ENCODE measurements at places on chromosomes 13 and 19.

GRCh38 chr19:1780272-1780958 is 27.1 kb downstream of the ONECUT3 start:
- no peak for DNase-seq

DNA sequence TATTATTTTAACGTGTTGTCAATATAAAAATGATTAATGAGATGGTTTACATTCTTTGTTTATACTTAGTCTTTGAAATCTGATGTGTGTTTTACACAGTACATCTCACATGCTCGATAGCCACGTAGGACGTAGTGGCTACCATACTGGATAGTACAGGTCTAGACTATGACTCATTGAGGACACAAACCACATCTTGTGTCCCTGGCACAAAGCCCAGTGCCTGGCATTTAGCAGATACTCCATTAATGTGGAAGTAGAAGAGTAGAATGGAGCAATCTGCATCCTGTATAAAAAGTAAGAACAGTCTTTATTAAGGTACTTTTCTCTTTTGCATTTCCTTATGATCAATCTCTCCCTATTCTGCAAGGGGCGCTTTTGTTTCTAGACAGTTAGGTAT is 49.0 kb upstream of the FRY start:
- DNase-seq: no peak

DNA sequence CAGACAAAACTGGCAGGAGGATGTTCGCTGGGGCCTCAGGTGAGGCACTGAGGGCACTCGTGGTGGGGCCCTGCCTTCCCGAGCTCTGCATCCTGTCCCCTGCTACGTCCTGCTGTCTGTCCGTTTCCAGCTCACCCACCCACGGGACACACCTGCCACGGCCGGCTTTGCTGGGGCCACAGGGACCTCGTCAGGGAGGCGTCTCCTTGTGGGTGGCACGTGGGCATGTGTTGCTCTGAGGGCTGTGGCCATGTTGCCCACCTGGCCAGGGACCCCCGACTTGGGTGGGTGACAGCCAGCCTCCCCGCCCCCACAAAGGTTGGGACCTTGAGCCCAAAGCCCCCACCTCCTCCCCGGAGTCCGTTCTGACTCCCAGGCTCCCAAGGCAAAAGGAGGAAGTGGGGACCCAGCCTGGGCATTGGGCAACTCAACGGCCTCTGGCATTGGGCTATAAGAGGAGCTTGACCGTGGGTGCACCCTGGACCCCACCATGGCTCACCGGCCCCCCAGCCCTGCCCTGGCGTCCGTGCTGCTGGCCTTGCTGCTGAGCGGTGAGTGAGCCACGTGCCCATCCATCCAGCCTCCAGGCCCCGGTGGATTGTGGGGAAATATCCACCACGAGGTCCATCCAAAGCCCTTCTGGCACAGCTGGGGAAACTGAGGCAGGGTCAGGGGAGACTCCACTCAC is at the start of gene PRTN3:
Gene PRTN3 (plus strand): TSS at position 481 of the 688 bp plus-strand sequence. CDS start 10 bp downstream, at position 491.
- DNase-seq: no peak

GRCh38 chr13:66159511-66159910 is 1070.6 kb downstream of the PCDH9 start:
- no peak for DNase-seq

- DNase-seq: no peak
Measured at GRCh38 chr13:51637852-51638215, 53.6 kb downstream of the WDFY2 start.

GRCh38 chr19:39969266-39969665 is 1.7 kb upstream of the PSMC4 start:
- peak; percentile 17 for DNase-seq

- peak; percentile 30 for DNase-seq
Measured at GRCh38 chr13:99217461-99218110, 16.9 kb downstream of the UBAC2 start.

- no peak for DNase-seq
Measured at GRCh38 chr13:76638882-76639281, 247.3 kb downstream of the KCTD12 start.

- no peak for DNase-seq
Measured at GRCh38 chr19:18420930-18421329, 1.7 kb downstream of the SSBP4 start.

GRCh38 chr13:51681037-51681678 is 96.9 kb downstream of the WDFY2 start:
- no peak for DNase-seq

- peak; percentile 60 for DNase-seq
Measured at GRCh38 chr19:58279042-58279924, 528 bp downstream of the ZNF8 start.

DNA sequence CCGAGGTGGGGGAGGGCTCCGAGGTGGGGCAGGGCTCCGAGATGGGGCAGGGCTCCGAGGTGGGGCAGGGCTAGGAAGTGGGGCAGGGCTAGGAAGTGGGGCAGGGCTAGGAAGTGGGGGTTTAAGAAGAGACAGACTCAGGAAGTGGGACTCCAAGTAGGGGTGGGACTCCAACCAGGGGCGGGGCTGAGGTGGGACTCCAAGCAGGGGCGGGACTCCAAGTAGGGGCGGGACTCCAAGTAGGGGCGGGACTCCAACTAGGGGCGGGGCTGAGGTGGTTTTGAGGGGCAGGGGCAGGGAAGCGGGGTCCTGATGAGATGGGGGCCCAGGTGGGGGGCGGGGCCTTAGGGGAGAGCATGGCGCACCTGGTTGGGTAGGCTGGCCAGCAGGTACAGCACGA is 13.6 kb downstream of the CFD start:
- peak; percentile 61 for DNase-seq

- DNase-seq: no peak
Measured at GRCh38 chr19:8221161-8221560, 12.0 kb downstream of the CERS4 start.

- DNase-seq: no peak
Measured at GRCh38 chr13:49453465-49453864, 9.4 kb downstream of the SETDB2 start.

GRCh38 chr19:41323430-41324125 is 13.6 kb downstream of the CCDC97 start:
- no peak for DNase-seq

- DNase-seq: no peak
Measured at GRCh38 chr13:25213715-25214114, 41.6 kb upstream of the AMER2 start.

- no peak for DNase-seq
Measured at GRCh38 chr13:90968166-90968904, 379.2 kb upstream of the MIR17HG start.

- no peak for DNase-seq
Measured at GRCh38 chr13:65746406-65746921, 1483.7 kb downstream of the PCDH9 start.

GRCh38 chr19:43895727-43896308 is 39.3 kb downstream of the ZNF45 start:
- DNase-seq: no peak

DNA sequence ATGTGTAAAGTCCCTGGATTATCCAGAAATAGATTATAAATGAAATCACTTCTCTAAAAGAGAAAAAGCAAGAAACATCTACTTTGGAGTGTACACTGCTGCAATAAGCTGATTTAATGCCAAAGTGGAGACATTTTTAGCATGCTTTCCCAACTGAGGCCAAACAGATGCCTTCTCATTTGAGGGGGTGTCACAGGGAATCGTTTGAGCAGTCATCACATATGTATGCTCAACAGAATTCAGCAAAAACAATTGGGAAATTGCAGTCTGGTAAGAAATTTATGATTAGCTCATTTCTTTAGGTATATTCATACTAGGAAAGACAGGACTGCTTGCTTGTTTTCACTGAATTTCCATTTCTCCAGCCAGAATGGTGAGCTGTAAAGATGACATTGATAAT is 27.3 kb upstream of the TPP2 start:
- no peak for DNase-seq

DNA sequence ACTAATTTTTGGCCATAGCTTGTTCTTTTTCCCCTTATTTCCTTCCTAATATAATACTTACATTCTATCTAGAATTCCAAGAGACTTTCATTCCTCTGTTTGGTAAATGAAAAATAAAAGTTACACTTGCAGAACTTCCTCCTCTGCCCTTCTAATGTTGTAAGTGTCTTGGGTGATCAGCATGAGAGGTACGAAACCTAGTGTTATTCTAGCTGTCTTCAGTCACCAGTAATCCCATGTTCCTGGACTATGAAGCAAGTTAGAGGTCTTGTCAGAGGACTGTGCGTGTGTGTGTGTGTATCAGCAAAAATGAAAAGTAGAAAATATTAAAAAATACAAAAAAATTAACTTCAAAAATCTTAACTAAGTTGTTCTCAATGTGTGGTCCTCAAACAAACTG is 307.0 kb downstream of the SPRY2 start:
- no peak for DNase-seq

DNA sequence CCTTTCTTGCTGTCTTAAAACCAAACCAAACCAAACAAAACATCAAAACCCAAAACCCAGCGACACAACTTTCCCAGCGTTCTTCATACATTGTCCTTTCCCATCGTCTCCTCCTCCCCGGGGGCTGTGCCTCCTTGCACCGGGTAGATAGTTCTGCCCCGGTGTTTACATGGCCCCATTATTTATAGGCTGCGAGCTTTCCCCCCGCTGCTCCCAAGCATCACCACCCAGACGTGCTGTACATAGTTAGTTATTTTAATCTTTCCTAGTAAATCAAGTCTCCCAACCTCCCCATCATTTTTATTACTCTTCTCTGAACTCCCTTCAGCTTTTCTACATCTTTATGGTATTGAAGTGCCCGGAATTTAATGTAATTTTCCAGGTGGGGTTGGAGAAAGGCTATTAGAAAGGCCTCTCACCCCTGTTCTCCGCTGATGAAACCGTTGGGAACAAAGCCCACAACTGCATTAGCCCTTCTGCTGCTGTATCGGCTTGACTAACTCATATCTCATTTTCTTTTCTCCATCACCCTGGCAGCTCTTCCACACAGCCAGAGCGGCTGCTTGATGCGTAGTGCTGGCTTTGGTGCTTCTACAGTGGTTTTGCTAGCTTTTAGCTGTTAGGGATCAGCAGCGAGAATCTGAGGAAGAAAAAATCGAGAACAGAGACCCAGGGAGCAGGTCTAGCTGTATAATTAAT is 53.1 kb downstream of the FGF9 start:
- no peak for DNase-seq

- no peak for DNase-seq
Measured at GRCh38 chr19:55472463-55472862, 4.0 kb upstream of the ZNF628 start.

DNA sequence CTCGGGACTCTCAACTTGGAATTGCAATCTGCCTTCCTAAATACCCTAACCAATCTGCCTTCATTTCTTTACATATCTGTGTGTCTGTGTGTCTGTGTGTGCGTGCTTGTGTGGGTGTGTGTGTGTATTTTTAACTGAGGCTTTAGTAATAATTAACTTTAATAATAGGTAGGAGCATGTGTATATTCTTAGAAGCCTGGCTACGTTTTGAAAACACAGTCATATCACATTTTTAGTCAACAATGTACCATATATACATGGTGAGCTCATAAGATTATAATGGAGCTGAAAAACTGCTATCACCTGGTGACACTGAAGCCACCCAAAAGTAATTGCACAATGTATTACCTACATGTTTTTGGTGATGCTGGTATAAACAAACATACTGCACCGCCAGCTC is 65.4 kb upstream of the ATXN8OS start:
- DNase-seq: no peak

GRCh38 chr13:108895220-108895704 is 265.9 kb downstream of the MYO16 start:
- no peak for DNase-seq

DNA sequence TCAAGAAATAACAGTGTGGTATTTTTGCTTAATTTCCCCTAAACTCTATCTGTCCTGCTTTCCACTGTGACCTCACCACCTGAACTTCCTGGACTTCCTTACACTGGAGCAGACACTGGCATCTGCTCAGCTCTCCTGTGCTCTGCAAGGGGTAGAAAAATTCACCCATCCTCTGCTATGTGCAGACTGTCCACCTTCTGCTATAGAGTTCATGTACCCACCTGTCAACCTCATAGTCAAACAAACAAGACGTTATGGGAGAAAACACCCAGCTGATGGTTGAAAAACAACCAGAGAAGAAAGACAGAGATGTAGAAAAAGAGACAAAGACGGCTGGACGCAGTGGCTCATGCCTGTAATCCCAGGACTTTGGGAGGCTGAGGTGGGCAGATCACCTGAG is 12.2 kb downstream of the LAIR1 start:
- DNase-seq: no peak

- no peak for DNase-seq
Measured at GRCh38 chr13:29500386-29500785, 95.1 kb downstream of the SLC7A1 start.

DNA sequence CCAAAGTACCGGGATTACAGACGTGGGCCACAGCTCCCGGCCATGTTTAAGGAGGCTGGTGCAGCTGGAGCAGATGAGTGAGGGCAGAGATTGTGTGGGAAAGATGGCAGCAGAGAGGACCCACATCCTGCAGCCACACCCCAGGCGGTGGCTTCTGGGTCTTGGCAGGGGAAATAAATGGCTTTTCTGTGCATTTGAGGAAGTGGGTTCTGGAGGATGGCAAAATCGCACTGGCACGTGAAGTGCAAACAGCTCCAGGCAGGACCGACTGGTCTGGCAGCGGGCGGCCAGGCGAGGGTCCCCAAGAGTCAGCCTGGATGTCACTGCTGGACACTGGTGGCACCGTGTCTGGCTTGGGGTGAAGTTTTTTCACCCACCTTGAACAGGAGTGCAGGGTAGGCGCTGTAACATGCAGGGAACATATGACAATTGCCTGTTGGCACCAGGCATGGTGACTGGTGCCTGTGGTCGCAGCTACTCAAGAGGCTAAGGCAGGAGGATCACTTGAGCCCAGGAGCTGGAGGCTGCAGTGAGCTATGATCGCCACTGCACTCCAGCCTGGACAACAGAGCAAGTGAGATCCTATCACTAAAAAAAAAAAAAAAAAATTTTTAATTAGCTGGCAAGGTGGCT is 8.4 kb downstream of the B3GNT3 start:
- no peak for DNase-seq

GRCh38 chr13:41775251-41775650 is 185.7 kb downstream of the VWA8 start:
- DNase-seq: no peak

DNA sequence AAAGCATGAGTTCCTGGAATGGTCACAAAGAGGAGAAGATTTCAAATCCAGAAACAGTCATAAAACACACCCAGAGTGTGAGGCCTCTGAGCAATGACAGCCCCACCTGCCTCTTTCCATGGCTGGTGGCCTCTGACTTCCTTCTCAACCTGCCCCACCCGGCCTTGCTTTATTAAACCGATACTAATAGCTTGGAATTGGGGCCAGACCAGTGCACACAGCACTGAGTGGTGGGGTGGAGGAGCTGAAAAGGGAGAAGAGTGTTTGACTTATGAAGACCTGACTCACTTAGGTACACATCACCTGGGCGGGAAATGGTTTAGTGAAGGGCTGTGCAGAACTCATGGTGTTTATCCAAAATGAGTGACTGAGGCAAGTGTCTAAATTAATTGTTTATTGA is 20.7 kb upstream of the CEACAM6 start:
- DNase-seq: no peak

All from stimulated activated CD4-positive, alpha-beta T cell treated with anti-CD3 and anti-CD28 coated beads, Interleukin-2, amount 100 ng/mL, for 24 hours (primary cell).